Iris pigment epithelial cell (primary cell): ENCODE measurements at places on chromosomes 3 and 15.

DNA sequence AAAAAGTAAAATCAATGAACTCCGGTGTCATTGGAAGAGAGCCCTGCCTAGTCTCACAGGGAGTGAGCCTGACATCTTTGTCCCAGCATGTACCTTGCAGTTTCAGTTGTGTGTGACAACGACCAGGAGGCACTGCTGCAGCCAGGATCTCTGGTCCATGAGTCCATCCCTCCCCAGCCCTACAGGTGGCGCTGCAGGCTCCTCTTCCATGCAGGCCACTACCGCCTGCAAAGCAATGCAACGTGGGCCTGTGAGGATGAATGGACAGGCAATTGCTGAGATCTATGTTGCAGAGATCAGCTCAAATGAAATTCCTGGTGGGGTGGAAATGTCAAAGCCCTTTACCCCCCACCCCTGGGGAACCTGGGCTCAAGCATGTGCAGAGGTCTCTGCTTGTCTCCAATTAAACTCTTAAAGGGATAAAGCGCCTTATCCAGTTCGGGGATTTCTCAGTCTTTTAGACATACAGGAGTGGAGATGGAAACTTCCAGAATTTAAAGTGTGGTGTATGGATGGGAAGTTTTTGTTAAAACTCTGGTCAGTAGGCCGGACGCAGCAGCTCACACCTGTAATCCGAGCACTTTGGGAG lies 35.8 kb downstream of the TKT start:
- peak; percentile 75 for DNase-seq

DNA sequence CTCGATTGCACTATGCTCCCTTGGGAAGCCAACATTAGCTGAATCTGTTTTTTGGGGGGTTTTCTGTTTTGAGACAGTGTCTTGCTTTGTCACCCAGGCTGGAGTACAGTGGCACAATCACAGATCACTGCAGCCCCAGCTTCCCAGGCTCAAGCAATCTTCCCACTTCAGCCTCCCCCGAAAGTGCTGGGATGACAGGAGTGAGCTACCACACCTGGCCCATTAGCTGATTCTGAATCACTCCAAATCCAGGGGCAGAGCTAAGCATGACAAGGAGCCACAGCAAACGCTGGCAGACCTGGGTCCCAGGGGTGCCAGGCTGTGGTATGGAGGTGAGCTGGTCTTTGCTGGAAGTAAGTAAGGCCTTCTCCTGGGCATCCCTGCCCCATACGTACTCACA lies 18.9 kb downstream of the POC1A start:
- no peak for DNase-seq

DNA sequence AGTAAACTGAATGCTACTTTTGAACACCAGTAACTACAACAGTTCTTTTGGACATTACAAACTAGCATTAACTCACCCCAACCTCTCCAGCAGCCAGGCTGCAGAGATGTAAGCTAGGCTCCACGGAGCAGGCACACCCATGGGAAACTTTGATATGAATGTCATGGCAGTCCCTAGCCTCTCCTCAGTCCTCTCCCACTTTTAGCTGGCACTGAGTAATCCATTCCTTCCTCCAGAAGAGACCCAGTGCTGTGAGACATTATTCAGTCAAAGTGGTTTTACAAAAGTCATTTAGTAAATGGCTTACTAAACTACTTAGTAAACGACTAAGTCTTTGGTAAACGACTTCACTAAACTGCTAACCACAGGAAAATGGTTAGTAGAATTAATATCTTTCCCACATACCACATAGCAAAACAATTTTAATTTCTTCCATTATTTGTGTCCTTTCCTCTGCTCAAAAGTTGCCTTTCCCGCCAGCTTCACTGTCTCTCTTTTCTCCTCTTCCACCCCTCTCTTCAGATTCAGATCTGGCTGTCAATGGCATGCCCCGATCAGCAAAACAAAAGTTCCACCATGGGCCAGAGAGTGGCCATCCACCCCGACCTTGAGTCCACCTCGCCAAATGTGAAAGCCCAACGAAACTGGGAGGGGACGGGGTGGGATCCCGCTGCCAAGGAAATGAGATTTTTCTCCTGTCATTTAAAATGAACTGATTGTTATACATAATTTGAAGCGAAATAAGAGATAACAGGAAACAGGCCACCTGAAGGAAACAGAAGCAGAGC lies 67.5 kb upstream of the TJP1 start:
- DNase-seq: no peak

- peak; percentile 70 for DNase-seq
These were observed 68.7 kb downstream of the AAGAB start for GRCh38 chr15:67185621-67186225.

DNA sequence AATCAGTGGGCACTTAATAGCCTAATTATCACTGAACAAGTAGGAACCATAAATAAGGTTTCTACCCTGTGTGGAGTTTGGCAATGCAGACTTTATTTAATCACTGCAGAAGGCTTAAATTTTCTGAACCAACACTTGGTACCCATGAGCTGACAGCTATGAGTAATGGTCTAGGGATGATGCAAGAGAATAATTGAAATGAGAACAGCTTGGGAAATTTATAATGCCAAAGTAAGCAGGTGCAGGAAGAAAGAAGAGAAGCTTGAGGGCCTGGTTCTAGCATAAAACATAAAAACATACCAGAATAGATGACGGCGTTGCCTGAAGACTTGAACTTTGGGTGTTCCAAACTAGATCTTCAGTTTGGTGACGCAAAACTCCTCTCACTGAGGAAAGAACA lies 67.0 kb downstream of the IMPG2 start:
- DNase-seq: peak; percentile 25

- DNase-seq: peak; percentile 92
These were observed 185.6 kb downstream of the FAM43A start for GRCh38 chr3:194871143-194871863.
